ENCODE measurements at places on chromosomes 11 and 22. TPM values are rescaled to one million over a fixed set of nuclear protein-coding genes. Genes with fewer than 3 reads are reported as not detected.

DNA sequence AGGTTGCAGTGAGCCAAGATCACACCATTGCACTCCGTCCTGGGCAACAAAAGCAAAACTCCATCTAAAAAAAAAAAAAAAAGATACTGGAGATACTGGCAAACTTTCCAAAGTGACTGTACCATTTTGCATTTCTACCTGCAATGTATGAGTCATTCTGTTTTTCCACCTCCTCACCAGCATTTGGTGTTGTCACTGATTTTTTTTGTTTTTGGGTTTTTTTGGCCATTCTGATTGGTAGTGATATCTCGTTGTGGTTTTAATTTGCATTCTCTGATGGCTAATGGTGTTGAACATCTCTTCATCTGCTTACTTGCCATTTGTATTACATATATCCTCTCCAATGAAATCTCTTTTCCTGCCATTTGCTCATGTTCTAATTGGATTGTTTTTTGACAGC, 12.0 kb upstream of the RBX1 start:
- DNase-seq, result no peak

GRCh38 chr11:1226226-1226985, 3.5 kb downstream of the MUC5B start:
- no peak for DNase-seq

DNA sequence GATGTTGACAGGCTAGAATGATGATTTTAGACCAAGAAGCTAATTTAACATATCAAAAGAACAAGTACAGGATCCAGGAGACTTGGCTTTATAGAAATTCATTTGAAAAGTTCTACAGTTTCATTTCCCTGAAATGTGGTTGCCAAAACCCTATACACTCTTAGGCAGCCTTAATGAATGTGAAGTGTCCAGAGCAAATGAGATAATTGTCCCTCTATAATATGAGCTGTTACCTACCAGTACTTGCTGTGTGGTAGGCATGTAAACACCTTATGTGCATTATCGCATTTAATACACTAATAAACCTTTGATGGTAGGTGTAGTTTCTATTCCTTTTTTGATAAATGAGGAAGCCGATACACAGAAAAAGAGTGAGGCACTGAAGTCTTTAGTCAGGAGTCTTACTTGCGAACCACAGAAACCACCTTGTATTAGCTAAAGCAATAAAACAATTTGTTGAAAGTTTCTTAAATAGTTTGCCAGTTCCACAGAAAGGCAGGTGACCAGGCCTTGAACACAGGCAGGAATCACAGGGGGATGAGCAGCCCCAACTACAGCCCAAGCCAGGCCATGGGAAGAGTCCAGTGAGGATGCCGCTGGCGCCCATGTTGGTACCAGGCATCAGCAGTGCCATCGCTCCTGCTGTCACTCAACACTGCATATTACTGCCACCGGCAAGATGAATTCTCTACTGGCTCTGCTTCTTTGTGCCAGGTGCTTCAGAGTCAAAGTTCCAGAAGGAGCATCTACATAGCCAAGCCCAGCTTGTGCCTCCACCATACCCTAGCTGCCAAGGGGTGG, 81.7 kb downstream of the SWAP70 start:
- no peak for DNase-seq

- no peak for DNase-seq
Observed at GRCh38 chr22:26889802-26890201, 232.4 kb downstream of the MIAT start.

SLC35C1 gene
- 11.9 TPM for total RNA-seq

DNA sequence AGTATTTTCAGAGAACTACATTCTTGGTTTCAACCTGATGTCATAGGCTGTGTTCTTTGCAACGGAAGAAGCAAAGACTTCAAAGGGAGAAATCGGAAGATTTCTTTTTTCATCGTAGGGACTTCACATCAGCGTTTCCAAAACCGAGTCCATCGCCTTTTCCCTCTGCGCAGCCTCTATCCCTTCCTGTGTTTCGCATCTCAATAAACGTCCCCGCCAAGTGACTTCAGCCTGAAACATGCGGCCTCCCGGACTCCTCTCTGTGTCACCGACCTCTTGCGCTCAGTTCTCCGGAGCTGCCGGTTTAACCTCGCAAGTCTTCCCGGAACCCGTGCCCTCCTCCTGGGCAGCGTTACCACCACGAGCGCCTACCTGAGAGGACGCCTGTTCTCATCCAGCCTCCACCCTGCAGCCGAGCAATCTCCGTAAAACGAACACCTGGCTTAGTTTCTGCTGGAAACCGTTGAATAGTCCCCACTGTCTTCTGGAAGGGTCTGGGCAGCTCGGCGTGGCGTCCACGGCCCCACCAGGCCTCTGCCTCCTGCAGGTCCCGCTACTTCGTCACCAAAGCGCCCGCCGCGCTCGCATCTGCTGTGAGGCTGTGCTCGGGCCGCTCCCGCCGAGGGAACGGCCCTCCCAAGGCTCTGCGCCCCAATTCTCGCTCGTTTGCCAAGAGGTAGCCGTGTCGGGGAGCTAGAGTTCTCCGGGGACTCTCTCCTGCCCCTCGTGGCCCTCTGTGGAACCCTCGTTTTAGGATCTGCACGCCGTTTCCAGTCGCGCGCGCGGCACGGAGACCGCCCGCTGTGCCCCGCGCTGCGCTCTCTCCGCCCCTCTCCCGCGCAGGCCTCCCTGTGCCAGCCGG, at the start of gene GLB1L3:
Gene GLB1L3 (plus strand): TSS at position 846 of the 862 bp plus-strand sequence. CDS start 362 bp downstream, outside the sequence.
- no peak for DNase-seq

STARD10 gene
- 16.9 TPM for total RNA-seq

DNA sequence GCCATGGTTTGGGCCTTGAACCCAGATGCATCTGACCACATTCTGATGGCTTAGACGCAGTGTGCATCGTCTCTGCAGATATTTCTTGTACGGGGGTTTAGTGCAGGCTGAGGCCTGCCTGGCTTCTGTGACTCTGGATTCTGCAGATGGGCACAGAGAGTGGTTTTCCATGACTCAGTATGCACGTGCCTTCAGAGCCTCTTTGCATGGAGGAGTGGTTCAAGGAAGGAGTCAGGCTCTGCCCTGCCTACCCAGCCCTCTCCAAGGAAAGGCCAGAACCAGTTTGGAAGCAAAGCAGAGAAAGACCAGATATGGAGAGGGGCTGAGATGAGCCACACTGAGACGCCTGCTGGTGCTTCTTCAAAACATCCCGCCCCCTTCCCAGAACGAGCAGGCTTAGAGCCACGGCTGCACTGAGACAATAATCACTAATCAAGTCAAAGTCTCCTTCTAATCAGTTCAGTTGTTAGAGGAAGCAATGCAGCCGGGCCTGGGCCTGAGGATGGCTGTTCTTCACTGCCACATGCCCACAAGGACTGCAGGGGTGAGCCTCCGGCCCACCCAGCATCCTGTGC, 308.9 kb downstream of the NXPE2 start:
- peak; percentile 15 for DNase-seq

FOLR1 gene
- total RNA-seq, result not detected

DNA sequence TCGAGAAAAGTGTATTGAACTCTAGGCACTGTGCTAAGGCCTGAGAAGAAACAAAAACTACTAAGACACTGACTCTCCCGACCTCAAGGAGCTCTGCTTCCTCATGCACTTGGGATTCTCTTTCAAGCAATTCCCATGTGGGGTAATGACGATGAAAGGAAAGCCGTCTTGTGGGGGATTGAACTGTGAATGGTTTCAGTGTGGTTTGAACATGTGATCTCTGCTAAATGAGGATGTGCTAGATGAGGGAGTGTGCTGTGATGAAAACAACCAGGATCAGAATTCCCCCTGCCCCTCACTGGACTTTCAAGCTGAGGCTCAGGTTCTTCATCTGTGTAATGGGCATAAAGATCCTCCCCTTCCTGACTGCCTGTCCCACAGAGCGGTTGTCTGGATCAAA, 74.9 kb downstream of the DEPDC5 start:
- no peak for DNase-seq

DNA sequence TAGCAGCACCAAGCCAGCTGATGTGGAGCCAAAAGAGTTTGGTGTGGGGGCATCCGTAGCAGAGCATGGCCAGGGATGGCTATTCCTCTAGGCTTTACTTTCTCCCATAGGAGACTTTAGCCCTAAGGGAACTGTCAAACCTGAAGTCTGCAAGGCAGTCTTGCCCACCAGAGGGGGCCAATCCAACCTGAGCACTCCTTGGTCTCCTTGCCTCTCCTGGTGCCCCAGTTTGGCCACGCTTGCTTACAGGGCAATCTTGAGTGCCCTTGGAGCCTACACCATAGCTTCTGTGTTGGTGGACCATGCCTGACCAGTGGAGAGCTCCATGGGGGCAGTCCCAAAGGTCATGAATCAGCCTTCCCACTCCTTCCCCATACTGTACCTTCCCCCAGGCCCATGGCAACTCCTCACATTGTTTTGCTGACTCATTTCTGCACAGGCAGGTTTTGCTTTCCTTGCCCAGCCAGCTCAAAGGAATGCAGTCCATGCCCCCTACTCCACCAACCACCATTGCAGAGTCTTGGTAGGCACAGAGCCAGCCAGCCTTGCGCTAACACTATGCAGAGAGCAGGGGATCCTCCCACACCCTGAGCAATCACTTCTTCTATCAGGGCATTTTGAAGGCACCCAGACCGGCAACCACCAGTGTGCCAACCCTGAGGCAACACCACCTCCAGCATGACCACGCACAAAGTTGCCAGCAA, 1421.2 kb upstream of the RAG2 start:
- DNase-seq, result peak; percentile 88

DNA sequence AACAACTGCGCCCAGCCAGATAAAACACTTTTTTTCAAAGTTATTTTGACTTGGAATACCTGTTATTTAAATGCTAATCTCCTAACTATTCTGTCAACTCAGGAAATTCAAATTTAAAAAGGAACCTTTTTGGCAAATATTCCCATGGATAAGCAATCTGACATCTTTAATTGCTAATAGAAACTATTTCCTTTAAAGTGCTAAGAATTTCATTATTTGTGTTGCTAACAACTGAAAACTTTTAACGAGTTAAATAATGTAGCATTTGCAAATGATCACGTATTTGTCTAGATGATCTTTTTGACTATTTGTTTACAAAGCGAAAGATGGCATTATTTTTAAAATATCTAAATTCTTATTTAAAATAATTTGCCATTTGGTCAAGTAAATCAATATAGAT, 28.8 kb downstream of the CSTF3 start:
- no peak for DNase-seq

PRR5 gene
- total RNA-seq, result 7.9 TPM

GRCh38 chr11:45280449-45280848, 5.7 kb downstream of the SYT13 start:
- no peak for DNase-seq

DNA sequence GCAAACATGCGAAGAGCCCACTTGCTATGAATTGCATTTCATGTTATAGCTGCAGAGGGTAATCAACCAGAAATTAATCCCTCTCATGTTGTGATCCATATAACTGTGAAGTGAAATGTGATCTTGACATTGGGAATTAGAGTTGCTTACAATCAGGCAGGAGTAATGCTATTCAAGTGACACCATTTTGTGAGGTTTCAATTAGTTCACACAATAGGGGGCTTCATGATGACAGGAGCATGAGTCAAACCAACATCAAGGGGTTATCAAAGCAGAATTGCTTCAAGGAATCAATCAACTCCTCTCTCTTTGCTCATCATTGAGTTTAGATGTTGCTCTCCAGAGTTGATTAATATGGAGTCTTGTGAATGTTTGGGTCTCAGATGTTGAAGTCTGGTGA, 1585.2 kb upstream of the TENM4 start:
- no peak for DNase-seq

NCAM1 gene
- 0.39 TPM for total RNA-seq

- DNase-seq, result peak; percentile 13
Observed at GRCh38 chr11:124865902-124866851, 945 bp downstream of the ROBO3 start.

DNA sequence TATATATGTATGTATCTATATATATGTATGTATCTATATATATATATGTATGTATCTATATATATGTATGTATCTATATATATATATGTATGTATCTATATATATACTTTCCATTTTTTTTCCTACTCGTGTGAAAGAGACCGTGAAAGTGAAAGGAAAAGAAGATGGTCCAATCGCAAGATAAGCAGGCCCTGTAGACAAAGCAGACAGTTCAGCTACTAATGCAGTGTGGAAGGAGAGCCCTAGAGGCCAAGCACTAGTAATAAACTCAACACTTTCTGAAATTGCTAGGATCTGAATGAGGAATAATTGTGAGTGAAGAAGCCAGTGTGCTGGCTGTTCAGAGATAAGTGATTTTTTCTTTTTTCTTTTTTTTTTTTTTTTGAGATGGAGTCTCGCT, 47.2 kb downstream of the MCHR1 start:
- DNase-seq, result no peak

- DNase-seq, result no peak
Observed at GRCh38 chr22:30336752-30337460, 10.2 kb upstream of the TBC1D10A start.

UBQLN3 gene
- total RNA-seq, result not detected

DNA sequence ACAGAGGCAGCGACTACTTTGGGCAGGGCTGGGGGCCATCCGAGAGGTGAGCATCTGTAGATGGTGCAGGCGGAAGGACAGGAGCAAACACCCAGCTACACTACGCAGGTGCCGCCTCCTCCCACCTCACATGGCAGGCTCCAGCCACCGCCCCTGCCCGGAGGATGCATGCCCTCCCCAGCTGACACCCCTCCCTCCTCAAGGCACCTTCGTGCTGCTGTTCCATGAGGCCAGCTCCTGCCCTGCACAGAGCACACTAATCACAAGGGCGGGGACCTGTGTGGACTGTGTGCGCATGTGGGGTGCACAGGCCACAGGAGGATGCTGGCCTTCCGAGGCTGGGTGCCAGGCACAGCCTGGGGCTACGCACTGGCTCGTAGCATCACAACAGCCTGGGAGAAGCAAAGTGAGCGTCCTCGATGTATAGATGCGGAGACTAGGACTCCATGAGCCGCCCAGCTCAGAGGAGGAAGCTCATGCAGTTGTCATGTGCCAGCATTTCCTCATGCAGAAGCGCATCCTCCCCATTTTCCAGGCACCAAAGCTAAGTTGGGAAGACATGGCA, 32.8 kb upstream of the HMOX1 start:
- DNase-seq, result no peak

- DNase-seq, result no peak
Observed at GRCh38 chr22:38729946-38730345, 24.2 kb downstream of the GTPBP1 start.

GRCh38 chr11:80155412-80156017, 714.7 kb upstream of the TENM4 start:
- peak; percentile 55 for DNase-seq

GRCh38 chr11:114192841-114193389, 103.3 kb upstream of the NNMT start:
- DNase-seq, result peak; percentile 43

GLB1L2 gene
- total RNA-seq, result 17.0 TPM

GRCh38 chr11:43688394-43688793, 7.9 kb downstream of the HSD17B12 start:
- DNase-seq, result no peak

ST14 gene
- total RNA-seq, result 24.8 TPM

GRCh38 chr11:113147249-113147648, 167.1 kb upstream of the TTC12 start:
- no peak for DNase-seq

KCTD17 gene
- total RNA-seq, result 12.8 TPM

Measured in MCF 10A (cell line).